Dermis microvascular lymphatic vessel endothelial cell (primary cell): ENCODE measurements at places on chromosomes 5 and 9. TPM values are rescaled to one million over a fixed set of nuclear protein-coding genes. Genes with fewer than 3 reads are reported as not detected.

Gene PCDHB14
- total RNA-seq = 0.51 and 1.3 TPM in 2 replicates

Gene SLC38A9
- total RNA-seq = 36.2 and 40.7 TPM in 2 replicates

Gene PRDM9
- total RNA-seq = not detected in 2 replicates

Gene MELK
- 8.7 and 19.9 TPM in 2 replicates for total RNA-seq

Gene VLDLR
- total RNA-seq = 5.5 and 7.2 TPM in 2 replicates

Gene GFI1B
- total RNA-seq = under 0.01 TPM in 1 of 2 replicates, not detected in the other

Gene MZB1
- 0.13 TPM in 1 of 2 replicates, not detected in the other for total RNA-seq

Gene SEMA4D
- total RNA-seq = 2.3 and 4.9 TPM in 2 replicates

GRCh38 chr5:135533334-135533733, 2.4 kb downstream of the NEUROG1 start:
- DNase-seq = no peak

DNA sequence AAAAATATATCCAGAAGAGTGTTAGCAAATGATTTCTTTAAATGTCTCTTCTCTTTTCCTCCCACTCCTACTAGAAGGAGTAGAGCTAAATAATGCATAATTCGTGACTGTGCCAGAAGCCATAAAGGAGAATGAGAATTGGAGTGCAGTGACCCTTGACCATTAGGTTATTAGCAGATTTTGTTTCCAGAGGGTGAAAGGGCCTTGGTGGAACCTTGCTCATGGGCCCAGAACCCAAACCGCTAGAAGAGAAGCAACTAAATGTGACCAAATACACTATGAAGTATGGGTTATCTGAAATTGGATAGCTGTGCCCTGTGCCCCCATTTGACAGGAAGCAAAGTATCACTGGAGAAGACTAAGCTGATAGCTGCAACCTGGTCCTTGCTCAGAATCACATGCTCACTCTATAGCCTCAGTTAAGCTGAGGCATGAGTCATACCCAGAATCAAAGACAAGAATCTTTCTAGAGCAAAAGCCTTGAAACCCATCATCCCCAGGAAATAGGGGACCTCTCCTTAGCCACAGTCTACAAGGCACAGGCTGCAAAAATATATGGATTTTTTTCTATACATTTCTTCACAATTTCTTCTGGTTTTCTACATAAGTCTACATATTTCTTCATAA, 36.3 kb downstream of the CAPSL start:
- DNase-seq = no peak

- no peak for DNase-seq
Observed at GRCh38 chr5:115898656-115899055, 56.9 kb downstream of the AP3S1 start.

DNA sequence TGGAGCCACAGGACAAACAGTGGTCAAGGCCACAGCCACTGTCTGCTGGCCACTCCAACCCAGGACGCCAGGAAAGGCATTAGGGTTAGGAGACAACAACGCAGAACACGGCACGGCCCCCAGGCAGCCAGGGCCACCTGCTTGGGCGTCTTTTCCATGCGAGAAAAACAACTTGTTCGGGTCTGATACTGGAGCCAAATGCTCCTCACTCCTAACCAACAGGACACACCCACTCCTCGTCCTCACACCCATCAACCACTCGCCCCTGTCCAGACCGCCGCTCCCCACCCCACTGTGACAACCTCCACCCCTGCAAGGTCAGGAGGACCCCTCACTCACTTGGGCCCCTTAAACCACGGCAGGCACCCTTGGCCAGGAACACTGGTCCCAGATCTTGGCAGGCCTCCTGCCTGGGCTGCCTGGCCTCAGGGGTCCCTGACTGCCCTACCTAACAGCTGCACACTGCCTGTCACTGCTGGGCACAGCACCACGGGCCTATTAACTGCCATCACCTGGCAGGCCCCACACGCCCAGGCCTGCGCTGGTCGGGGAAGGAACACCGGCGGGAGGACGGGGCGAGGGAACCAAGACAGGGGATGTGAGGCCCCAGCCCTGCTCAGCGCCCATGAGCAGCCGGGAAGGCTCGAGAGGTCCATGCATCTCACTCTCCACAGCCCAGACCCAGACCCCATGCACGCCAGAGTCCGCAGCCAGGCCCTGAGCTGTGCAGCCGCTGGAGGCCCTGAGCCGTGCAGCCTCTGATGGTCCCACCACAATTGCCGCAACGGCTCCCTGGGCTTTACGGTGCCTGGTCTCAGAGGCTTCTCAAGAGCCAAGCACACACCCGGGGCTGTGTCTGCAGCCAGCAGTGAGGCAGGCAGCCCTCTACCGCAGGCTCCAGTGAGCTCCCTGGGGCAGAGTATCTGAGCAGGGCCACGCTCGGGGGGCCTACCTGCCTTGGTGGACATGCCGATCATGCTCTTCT, 13.8 kb downstream of the CLPTM1L start:
- DNase-seq = no peak

- no peak for DNase-seq
Observed at GRCh38 chr5:59285300-59286016, 608.1 kb downstream of the PDE4D start.

DNA sequence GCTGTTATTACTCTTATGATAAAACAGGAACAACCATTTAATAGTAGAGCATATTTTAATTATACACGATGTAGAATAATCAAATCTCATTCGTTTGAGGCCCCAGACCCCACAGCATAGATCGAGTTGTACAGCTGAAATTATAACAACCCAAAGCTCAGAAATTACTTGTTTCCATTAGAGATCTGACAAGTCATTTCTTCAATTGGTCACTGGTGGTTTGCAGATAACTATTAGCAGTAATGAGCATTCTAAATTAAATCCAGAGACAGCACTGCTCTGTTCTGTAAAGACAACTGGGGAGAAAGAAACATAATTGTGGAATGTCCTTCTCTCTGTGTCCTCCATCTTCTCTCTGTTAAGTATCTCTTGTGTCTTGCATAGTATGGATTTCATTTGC, 12.9 kb downstream of the CDK5RAP2 start:
- no peak for DNase-seq

GRCh38 chr5:157100140-157100679, 8.6 kb downstream of the HAVCR2 start:
- DNase-seq = no peak

GRCh38 chr5:76527685-76528161, 95.5 kb downstream of the F2RL2 start:
- DNase-seq = no peak

- no peak for DNase-seq
Observed at GRCh38 chr9:26754509-26755164, 138.0 kb downstream of the CAAP1 start.

DNA sequence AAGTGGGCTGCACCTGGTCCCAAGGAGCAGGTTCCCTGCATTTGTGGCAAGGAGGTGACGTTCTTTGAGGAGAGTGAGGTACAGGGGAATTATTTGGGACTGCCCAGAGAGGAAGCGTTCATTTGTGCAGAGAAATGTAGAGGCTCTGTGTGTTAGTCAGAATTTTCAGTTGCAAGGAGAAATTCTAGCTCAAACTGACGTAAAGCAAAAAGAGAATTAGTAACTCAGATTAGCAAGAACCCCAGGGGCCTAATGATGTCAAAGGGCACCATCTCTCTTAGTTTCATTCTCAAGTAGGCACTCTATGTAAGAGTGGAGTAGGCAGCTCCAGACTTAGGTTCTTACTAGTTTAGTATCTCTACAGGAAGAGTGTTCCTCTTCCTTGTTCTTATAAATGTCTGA, 2.4 kb upstream of the TXN start:
- no peak for DNase-seq

GRCh38 chr5:145772466-145772865, 62.7 kb downstream of the PRELID2 start:
- DNase-seq = no peak

- DNase-seq = no peak
Observed at GRCh38 chr9:16371306-16371705, 499.2 kb downstream of the BNC2 start.

- DNase-seq = no peak
Observed at GRCh38 chr5:142621227-142621626, 64.7 kb downstream of the FGF1 start.

- no peak for DNase-seq
Observed at GRCh38 chr9:93599571-93600403, 23.4 kb downstream of the PHF2 start.

DNA sequence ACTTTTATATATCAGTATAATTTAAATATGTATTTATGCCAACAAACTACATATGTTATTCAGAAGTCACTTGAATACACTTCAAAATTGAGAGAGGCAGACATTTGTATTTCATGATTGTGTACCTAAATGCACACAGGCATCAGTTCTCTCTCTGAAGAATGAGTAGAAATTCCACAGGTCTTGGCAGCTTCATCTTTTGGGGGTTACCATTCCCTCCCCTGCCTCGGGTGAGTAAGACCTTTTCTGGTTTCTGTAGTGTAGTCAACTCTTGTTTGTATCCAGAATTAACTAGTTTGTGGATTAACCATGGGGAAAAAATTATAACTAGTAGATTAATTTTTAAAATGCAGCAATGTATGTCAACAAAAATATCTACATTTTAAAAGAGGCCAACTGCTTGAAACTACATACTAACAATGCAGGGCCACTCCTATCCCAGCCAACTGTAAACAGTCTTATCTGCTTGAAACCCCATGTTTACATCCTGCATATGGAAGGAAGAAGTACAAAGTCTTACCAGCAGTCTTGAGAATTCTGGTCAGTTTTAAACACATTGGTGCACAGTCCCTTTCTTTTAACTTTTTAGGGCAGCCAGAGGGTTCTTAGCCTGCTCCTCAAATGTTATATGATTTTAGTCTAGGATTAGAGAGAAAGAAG, 339.6 kb upstream of the KIF2A start:
- DNase-seq = no peak

DNA sequence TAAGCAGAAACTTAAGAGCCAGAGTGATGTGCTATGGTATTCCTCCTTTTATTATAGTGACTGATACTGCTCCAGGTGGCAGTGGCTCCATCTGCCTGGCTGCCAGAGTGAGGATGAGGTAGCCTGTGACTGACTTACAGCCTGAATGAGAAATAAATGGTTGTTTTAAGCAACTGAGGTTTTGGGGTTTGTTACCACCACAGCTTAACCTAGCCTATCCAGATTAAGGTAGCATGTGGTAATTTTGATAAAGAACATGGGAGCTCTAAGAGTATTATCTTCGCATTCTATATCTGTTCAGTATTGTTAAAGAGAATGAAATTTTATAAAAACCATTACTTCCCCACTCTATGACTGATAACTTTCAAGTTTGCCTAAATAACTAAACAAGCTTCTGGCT, 39.0 kb downstream of the GOLPH3 start:
- DNase-seq = no peak

- no peak for DNase-seq
Observed at GRCh38 chr9:9615086-9615485, 997.7 kb downstream of the PTPRD start.

DNA sequence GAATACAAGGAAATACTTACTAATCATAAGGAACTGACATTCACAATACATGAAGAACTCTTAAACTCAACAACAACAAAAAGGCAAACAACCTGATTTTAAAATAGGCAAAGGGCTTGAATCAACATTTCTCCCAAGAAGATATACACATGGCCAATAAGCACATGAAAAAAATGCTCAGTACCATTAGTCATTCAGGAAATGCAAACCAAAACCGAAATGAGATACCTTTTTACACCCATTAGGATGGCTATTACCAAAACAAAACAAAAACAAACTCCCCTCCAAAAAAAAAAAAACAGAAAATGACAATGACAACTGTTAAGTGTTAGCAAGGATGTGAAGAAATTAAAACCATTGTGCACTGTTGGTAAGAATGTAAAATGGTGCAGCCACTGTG, 104.1 kb upstream of the ZNF462 start:
- no peak for DNase-seq

DNA sequence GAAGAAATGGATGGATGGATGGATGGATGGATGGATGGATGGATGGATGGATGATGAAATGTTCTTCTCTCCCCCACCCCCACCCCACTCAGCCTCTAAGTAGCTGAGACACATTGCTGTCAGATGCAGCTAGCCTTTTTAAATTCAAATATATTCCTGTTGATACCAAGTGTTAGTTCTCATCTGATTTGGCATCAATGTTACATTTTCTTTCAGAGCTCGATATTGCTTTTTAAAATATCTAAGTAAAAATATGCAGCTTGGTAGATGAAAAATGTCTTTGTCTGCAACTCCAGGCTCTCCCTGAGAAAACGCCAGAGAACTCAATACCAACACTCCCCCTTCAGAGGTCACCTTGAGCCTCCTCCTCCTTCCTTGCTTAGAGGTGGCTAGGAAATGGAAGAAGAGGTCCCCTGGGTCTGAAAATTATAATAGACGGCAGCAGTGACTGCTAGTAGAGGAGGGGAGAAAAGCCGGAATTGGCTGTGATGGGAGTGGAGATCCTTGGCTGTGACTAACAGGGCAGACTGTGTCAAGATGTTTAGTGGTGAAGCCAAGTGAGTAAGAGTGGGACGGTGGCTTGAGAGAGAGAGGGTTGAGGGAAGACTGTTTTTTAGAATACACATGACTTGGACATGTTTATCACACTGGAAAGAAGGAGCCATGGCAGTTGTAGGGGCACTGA, 156.0 kb downstream of the ZNF462 start:
- no peak for DNase-seq

DNA sequence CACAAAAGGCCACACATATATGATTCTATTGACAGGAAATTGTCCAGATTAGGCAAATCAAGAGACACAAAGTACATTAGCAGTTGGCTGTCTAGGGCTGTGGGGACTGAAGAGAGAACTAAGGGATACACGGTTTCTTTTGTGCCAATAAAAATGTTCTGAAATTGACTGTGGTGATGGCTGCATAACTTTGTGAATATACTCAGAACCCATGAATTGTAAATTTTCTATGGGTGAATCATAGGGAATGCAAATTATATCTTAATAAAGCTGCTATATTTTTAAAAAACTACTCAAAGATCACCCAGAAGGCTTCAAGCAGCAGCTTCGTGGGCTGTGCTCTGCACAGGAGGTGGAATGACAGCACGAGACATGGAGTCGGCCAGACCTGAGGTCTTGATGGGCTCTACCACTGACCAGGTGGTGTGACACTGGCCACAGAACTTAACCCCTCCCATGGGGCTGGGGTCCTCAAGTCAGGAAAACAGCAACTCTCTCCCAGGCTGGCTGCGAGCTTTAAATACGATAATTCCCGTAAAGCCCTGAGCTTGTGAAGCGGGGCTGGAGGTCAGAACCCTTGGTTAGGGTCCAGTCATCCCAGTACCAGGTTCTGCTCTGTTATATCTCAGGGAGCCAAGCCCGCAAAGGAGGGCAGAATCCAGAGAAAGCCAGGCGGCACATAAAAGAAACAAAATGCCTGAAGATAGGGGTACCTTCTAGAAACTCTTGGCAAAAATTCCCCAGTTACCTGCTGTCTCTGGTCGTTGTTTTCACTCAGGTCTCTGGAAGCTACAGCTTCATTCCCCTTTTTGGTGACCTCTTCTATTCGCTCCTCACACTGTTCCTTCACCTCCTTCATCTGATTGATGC, 59.1 kb downstream of the GOLM1 start:
- DNase-seq = no peak

- DNase-seq = no peak
Observed at GRCh38 chr9:81756561-81756960, 67.2 kb upstream of the TLE1 start.

- no peak for DNase-seq
Observed at GRCh38 chr9:71665247-71665646, 103.1 kb downstream of the CEMIP2 start.
